Esophagus mucosa (tissue), 1 donor: ENCODE measurements at places on chromosomes 5 and 9. TPM values are rescaled to one million over a fixed set of nuclear protein-coding genes. Genes with fewer than 3 reads are reported as not detected.

The F12 gene
- 32.8 TPM for total RNA-seq

The TNFSF15 gene
- 1.7 TPM for total RNA-seq

The SMARCA2 gene
- 81.7 TPM for total RNA-seq

The CYLC2 gene
- not detected for total RNA-seq

The ANKRD18A gene
- total RNA-seq, result 3.0 TPM

The THBS4 gene
- total RNA-seq, result 0.16 TPM

The UBTD2 gene
- total RNA-seq, result 7.8 TPM

The DMGDH gene
- 0.60 TPM for total RNA-seq

The ZBTB6 gene
- total RNA-seq, result 4.1 TPM

The SLC6A18 gene
- not detected for total RNA-seq

The BARHL1 gene
- not detected for total RNA-seq

The SIT1 gene
- total RNA-seq, result 0.44 TPM

The FBXO10 gene
- 3.4 TPM for total RNA-seq

The AQP7 gene
- 1.7 TPM for total RNA-seq

The GPR21 gene
- total RNA-seq, result 0.76 TPM

The NSG2 gene
- not detected for total RNA-seq
